T-cell (primary cell): ENCODE measurements at places on chromosomes 11 and 22. TPM values are rescaled to one million over a fixed set of nuclear protein-coding genes. Genes with fewer than 3 reads are reported as not detected.

DNA sequence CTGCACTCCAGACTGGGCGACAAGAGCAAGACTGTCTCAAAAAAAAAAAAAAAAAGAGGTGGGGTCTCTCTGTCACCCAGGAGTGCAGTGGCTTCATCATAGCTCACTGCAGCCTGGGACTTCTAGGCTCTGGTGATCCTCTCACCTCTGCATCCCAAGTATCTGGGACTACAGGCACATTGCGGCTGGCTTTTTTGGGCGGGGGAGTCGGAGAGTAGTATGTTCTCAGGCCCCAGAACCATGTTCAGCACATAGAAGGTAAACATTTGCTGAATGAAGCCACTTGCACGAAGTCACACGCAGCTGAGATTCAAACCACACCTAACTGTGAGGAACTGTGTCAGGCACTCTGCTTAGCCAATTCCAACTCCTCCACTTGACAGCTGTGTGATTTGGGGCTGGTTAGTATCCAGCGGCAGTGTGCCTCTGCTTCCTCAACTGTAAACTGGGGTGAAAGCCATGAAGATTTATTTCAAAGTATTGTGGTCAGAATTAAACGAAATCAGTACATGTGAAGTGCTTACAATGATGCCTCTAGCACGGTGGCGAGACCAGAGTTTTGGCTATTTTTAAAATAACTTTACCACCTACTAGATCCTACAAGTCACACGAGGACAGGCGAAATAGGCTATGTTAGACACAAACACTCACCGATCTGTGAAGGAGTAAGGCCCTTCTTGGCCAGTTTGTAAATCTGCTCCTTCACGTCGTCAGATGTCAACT lies 789 bp downstream of the RPS13 start:
- no peak for DNase-seq

DNA sequence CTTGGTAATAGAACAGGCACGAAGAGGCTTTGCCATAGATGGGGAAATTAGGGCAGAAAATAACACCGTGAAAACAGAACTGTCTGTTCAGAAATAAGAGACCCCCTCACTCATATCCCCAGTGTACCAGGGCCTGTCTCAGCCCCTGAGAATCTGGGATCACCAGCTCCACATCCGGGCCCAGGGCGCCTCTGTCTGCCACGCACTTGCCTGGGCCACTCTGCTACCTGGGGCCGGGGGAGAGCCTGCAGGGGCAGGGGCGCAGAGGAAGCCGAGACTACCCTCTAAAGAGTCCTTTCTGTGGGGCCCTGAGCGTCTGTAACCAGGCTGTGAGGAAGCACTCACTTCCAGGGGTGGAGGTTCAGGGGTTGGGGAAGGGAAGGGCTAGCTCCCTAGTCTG lies 19.8 kb downstream of the NECTIN1 start:
- DNase-seq: no peak

Gene LRRC74B
- total RNA-seq: 0.16 TPM

Gene MS4A1
- total RNA-seq: 13.2 TPM

DNA sequence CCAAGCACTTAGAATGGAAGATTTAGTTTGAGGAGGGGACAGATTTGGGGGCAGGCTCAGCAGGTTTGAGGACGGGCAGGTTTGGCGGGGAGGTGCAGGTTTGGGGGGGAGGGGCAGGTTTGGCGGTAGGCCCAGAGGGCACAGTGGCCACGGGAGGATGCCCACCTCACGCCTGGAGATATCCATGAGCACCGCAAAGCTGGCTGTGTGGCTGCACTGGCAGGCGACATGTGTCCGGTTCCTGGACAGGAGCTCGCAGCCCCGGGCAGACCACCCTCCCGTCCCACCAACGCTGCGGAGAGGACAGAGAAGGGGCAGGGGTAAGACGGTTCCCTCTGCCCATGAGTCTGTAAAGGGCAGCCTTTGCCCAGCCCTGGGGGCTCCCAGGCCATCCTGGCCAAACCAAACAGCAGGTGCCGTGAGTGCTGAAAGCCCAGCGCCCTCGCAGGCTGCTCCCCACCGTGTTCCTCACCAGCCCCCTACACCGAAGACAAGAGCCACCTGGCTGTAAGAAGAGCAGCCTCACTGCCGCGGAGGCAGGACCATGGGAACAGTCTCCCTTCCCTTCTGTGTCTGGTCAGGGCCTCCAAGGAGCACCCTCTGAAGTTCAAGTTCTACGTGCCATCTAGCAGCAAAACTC lies 43.0 kb downstream of the TRMU start:
- no peak for DNase-seq

GRCh38 chr11:124760806-124761205 lies 1.3 kb downstream of the ESAM start:
- no peak for DNase-seq

Gene LRRC55
- not detected for total RNA-seq

Gene OR52I1
- total RNA-seq: not detected
